ENCODE measurements at places on chromosomes 5 and 9.

DNA sequence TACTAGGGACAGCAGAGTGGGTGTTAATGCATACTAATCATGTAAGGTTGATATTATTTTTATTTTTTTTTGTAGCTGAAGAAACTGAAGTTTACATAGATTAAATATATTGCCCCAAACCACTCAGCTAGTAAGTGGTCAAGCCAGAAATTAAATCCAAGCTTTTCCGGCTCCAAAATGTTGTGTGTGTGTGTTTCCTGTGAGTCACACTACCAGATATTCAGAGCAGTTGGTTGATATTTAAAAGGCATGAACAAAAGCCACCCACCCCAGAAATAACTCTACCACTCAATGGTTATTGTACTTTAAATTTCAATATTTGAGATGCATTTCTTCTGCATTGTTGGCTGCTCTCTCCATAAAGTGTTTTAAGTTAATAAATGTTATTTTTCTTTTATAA lies 29.5 kb downstream of the KCNN2 start:
- no peak for DNase-seq

- no peak for DNase-seq
Observed at GRCh38 chr5:113909782-113910181, 396.3 kb downstream of the YTHDC2 start.

GRCh38 chr5:166786889-166787288 lies 1504.6 kb upstream of the WWC1 start:
- no peak for DNase-seq

- no peak for DNase-seq
Observed at GRCh38 chr5:91343916-91344315, 39.2 kb downstream of the ARRDC3 start.

DNA sequence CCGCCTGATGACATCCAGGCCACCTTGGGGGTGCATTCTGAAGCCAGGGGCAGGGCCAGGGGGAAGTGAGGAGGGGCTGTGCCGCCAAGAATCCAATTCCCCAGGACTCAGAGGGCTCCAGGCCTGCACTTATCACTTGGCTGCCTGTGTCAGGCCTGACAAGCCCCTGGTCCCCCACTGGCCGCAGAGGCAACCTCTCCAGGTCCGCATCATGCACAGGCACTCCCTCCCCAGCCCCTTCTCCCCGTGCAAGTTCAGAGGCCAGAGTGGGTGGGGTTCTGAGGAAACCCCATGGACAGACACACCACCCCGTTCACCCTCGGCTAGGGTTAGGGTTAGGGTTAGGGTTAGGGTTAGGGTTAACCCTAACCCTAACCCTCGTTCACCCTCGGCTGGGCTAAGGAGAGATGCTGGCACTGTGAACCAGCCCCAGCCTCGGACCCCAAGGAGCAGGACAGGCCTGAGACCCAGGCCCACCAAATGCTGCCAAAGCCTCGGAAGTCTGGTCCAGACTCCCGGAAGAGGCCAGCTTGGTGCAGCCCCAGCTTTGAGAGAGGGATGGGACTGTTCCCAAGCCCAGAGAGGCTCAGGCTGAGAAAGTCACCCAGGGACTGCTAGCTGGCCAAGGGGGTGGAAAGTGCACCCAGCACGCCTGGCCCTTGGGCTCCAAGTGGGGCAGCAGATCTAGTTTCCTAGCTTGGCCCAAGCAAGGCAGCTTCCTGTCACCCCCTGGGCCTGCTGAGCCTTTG lies 4.9 kb downstream of the LCN2 start:
- no peak for DNase-seq
